GM10248 (cell line): ENCODE measurements at places on chromosomes 7 and 10.

DNA sequence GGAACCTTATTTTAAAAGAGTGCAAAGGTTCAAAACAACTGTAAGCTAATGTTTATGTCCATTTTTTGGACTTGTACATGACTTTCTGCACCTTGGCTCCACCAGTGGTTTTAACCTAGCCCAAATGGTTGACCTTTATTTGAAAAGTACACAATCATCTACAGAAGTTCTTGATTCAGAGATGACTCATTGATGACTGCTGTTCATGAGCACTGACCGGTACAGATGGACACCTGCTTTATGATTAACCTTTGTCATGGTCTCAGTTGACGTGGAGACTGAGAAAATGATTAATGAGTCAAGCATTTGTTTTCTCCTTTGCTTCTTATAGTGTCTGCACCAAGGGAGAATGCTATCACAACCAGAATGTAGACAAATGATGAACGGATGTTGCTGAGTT, 55.7 kb upstream of the PTER start:
- peak; percentile 32 for DNase-seq

GRCh38 chr10:125238682-125239081, 78.3 kb upstream of the CTBP2 start:
- no peak for DNase-seq

DNA sequence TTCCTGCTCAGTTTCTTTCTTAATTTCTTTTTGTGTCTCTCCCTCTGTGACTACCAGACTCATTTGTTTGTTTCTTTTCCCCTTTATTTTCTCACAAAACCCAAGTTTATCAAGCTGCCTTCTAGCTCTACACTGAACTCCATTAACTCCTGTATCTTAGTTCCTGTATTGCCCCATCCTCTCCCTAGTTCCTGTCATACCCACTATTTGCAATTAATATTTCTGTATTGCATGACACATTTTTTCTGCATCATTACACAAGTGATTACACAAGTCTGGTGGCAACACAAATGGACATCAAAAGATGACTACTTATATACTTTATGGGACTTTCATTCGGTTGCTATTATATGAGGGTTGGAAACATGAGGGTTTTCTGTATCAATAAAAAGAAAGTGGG, 26.9 kb upstream of the OR9A4 start:
- DNase-seq = no peak

- DNase-seq = no peak
Observed at GRCh38 chr10:2760736-2761135, 306.6 kb upstream of the PFKP start.

- no peak for DNase-seq
Observed at GRCh38 chr7:49245062-49245461, 320.7 kb downstream of the CDC14C start.

- no peak for DNase-seq
Observed at GRCh38 chr10:47458466-47459154, 25.3 kb downstream of the ANXA8 start.

DNA sequence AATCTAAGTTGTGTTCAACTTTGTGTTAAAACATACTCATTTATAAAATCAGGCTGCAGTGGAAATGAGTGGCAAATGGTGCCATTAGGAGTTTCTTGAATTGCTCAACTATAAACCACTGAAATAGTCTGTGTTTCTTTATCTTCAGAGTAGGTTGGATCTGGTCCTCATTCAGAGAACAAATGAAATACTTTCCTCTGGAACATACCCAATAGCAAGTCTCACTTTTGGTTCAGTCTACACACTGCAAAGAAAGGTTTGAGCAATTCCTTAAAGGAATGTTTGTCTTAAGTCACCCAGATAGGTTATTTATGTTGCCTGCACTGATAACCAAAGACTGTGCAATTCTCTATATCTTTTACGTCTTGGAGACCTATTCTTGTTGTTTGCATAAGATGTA, 62.5 kb downstream of the ABCB4 start:
- no peak for DNase-seq

GRCh38 chr7:106635411-106635810, 25.5 kb downstream of the CCDC71L start:
- no peak for DNase-seq

GRCh38 chr10:75247797-75248196, 12.0 kb upstream of the COMTD1 start:
- no peak for DNase-seq

DNA sequence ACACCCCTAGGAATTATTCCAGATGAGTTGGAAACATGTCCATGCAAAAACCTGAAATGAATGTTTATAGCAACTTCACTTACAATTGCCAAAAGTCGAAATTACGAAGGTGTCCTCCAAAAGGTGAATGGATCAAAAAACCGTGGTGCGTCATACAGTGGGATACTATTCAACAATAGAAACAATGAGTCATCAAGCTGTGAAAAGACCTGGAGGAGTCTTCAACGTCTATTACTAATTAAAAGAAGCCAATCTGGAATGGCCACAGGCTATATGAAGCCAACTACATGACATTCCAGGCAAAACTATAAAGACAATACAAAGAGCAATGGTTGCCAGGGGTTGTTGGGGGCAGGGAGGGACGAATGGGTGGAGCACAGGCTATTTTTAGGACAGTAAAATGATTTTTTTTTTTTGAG, 12.6 kb upstream of the PPP2R2D start:
- no peak for DNase-seq

DNA sequence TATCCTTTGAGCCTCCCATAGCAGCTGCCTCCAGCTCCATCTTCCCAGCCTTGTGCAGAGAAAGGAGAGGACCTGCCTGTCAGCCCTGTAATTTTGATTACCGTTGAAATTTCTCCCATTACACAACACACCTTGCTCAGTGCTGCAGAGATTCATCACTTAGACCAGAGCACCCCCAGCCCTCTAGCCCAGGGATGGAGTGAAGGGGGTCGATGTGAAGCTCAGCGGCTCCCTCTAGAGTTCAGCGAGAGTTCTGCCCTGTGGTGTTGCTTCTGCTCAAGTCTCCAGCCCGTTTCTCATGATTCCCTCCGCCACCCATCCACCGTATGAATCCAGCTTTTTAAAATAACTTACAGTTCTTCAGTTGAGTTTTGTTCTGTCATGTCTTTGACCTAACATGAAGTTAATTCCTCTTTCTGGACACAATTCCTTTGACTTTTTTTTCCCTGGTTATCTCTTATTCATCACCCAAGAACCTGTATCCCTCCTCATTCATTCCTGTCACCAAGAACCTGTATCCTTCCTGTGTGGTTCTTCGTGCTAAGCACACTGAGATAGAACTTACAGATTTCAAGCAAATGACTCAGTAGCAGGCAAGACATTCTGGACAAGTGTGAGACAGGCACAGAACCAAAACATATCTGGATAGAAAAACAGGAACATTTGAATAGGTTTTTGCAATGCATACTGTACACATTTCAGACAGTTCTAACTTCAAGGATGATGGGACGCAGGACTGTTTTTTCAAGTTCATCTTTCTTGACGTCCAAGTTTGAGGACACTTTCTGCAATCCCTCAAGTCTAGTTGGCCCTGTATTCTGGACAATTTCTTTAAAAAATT, 35.0 kb upstream of the ZNF32 start:
- DNase-seq = peak; percentile 41

DNA sequence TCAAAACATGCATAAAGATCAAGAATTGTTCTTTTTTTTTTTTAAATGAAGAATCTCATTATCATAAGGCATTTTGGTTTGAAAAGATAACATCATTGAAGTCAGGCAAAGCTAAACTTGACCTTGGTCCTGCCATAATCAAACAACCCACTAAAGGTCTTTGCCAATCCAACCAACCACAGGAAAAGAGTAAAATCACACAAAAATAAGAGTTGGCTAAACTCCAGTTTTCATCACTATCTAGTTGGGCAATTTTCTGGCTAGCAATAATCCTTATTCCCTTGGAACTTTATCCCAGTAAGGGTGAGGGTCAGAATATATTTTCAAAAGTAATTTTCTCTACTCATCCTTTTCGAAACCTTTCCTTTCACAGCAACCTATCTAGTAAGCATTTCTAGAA, 62.4 kb downstream of the HIBADH start:
- DNase-seq = no peak

GRCh38 chr10:88952647-88953111, at the start of gene ACTA2:
Gene ACTA2 (minus strand): TSS chr10:88952773. CDS start chr10:88948930, 3,843 bp downstream.
- no peak for DNase-seq

GRCh38 chr10:124200011-124200410, 106.6 kb upstream of the CHST15 start:
- no peak for DNase-seq

DNA sequence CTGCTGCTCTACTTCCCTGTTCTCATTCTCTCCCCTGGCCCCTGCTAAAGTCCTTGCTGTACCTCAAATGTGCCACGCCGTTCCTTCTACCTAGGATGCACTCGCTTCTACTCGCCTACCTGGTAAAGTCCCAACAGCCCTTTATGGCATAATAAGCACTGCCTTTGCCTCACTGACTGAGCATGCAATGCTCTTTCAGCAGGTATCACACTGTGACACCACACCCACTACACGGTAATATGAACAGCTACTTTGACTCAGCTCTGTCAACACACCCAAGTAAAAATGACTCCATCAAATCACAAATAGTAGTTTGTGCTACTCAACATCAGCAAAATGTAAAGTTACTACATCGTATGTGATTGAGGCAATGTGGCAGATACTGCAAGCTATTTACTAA, 37.6 kb downstream of the FAM204A start:
- DNase-seq = no peak

DNA sequence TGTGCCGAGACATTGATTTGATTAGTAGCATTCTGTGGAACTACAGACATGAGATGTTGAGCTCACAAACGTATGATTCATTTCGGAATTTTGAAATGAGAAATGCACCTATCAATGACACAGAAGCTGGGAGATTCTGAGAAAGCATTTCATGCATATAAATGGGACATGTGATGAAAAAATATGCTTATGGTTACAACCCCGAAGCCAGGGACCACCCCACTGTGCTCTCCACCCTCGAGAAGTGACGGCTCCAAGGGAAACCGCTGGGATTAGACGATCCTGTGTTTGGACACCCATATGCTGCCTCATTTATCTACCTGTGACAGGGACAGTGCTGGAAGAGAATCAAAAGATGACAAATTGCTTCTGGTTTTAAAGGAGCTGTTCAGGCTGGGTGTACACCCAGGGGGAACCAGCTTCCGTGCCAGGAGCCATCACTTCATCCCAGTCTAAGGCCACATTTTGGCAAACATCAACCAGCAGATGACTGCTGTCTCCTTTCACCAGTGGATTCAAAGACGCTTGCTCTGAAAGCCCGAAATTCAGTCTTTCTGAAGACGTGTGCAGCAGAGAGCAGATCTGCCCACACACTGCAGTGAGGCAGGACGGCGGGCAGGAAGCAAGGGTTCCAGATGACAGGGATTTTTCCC, 109.9 kb downstream of the ATXN7L1 start:
- peak; percentile 22 for DNase-seq

DNA sequence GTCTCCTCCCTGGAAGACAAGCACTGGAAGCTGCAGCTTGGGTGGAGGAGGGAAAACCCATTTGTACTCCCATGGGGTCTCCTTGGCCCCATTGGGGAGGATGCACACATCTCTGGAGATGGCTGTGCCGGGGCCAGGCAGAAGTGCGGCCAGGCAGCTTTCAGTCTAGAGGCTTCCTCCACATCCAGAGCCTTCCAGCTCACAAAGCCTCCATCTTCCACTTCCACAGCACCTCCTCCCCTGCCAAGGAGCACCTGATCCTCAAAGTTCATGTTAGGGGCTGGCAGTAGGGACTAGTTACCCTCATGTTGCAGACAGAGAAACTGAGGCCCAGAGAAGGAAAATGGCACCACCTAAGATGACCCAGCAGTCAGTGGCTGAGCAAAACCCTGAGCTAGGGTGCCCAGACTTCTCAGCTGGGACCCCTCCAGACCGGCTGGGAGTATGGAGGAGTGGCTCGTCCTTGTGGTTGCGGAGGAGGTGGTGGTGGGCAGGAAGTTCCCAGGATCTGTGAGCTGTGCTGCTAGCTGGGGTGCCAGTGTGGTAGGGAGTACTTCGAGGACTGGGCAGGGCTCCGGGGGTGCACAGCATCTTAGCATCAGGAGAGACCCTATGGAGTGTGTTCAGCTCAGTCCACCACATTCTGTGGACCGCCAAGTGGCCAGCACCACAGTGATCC, 44.2 kb downstream of the ADCYAP1R1 start:
- no peak for DNase-seq

DNA sequence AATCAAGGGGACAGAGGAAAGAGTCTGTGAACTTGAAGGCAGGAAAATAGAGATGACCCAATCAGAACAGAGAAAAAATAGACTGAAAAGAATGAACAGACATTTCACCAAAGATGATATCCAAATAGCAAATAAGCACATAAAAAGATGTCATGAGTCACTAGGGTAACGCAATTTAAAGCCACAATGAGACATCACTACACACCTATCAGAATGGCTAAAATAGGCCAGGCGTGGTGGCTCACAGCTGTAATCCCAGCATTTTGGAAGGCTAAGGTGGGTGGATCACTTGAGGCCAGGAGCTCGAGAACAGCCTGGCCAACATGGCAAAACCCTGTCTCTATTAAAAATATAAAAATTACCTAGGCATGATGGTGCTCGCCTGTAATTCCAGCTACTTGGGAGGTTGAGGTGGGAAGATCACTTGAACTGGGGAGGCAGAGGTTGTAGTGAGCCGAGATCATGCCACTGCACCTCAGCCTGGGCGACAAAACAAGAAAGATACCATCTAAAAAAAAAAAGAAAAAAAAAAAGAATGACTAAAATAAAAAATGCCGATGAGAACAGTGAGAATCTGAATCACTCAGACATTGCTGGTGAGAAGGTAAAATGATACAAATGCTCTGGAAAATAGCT, 100.9 kb downstream of the LHPP start:
- no peak for DNase-seq

GRCh38 chr7:16004702-16005101, 318.2 kb upstream of the MEOX2 start:
- no peak for DNase-seq

DNA sequence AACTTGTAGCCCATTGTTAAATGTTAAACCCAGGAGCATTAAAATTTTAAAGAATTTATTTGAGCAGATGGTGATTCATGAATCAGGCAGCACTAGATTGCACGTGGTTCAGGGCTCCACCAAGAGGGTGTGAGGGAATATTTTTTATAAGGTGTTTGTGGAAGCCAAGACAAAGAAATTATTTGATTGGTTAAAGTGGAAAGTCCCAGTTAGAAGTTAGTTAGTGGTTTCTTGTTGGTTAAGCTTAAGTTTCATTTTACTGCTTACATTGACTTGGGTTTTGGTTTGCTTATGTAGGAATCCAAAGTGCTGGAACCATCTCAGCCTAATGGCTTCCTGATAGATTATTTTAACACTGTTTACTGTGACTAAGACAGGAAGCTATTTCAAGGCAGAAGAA, 906.2 kb downstream of the LRMDA start:
- DNase-seq = no peak

DNA sequence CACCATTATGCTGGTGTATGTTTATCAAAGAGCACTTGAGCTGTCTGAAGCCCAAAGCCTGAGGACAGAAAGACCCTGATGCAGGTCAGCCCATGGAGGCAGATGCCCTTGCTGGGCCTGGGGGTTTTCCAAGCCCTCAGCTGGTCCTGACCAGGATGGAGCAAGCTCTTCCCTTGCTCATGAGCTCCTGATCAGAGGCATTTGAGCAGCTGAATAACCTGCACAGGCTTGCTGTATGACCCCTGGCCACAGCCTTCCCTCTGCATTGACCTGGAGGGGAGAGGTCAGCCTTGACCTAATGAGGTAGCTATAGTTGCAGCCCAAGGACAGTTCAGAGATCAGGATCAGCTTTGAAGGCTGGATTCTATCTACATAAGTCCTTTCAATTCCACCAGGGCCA, 13.0 kb downstream of the AQP1 start:
- DNase-seq = no peak
